ENCODE measurements at places on chromosomes 7 and 10.

GRCh38 chr7:65978891-65979582, 3.0 kb downstream of the GUSB start:
- DNase-seq = no peak

DNA sequence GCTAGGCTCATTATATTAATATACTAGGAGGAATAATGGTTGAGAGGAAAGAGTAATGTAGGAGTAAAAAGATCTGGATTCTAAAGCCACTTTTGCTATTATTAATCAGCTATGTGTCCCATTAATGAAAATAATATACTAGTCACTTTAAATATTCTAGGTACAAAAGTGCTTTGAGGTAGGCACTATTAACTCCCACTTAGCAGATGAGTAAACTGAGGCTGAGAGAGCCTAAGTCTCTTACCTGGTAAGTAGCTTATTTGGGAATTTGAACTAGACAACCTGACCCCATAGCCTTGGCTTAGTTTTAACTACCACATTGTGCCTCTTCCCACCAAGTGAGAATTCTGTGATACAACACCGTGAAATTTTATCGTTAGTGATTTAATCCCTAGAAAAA, 6.0 kb downstream of the ARMC10 start:
- no peak for DNase-seq

GRCh38 chr10:30320248-30320647, 28.8 kb downstream of the MTPAP start:
- DNase-seq = no peak

DNA sequence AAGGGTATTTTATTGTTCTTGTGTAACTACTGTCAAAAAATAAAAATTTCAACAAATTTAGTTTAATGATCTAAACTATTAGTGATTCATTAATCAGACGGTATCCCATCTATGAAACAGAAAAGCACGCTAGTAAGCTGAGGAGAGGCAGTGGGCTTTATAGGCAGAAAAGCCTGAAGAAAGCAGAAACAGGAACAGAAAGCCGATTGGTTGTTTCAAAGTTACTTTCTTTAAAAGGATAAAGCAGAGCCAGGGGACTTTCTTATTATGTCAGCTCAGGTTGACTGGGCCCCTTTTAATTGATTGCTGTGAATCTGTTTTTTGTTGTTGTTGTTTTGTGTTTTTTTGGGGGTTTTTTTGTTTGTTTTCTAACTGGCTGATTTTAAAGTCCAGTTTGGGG, 105.5 kb downstream of the TES start:
- no peak for DNase-seq

DNA sequence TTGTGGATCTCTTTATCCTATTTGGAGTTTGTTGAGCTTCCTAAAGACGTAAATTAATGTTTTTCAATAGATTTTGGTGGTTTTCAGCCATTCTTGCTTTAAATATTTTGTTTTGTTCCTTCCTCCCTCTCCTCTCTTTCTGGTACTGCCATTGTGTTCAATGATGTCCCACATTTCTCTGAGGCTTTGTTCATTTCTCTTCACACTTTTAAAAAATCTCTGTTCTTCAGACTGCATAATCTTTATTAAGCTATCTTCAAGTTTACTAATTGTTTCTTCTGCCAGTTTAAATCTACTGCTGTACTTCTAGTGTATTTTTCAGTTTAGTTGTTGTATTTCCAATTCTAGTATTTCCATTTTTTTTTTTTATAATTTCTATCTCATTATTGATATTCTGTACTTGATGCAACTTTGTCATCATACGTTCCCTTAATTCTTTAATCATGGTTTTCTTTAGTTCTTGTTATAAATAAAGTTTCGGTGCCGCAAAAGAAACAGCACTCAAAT, 45.6 kb upstream of the FZD9 start:
- no peak for DNase-seq
